Progenitor cell of endocrine pancreas (in vitro differentiated cells): ENCODE measurements at places on chromosomes 2 and 18. TPM values are rescaled to one million over a fixed set of nuclear protein-coding genes. Genes with fewer than 3 reads are reported as not detected.

- no peaks in the 10 kb centered on the region for H3K36me3 ChIP-seq
- no peak for DNase-seq
- H3K4me1 ChIP-seq: peaks cover 4% of the 10 kb centered on the region
- H3K4me3 ChIP-seq: no peak overlapping the region
- H3K27me3 ChIP-seq: no peaks in the 10 kb centered on the region
- H3K27ac ChIP-seq: no peak overlapping the region
Observed at GRCh38 chr2:101160454-101160853, 9.3 kb upstream of the TBC1D8 start.

DNA sequence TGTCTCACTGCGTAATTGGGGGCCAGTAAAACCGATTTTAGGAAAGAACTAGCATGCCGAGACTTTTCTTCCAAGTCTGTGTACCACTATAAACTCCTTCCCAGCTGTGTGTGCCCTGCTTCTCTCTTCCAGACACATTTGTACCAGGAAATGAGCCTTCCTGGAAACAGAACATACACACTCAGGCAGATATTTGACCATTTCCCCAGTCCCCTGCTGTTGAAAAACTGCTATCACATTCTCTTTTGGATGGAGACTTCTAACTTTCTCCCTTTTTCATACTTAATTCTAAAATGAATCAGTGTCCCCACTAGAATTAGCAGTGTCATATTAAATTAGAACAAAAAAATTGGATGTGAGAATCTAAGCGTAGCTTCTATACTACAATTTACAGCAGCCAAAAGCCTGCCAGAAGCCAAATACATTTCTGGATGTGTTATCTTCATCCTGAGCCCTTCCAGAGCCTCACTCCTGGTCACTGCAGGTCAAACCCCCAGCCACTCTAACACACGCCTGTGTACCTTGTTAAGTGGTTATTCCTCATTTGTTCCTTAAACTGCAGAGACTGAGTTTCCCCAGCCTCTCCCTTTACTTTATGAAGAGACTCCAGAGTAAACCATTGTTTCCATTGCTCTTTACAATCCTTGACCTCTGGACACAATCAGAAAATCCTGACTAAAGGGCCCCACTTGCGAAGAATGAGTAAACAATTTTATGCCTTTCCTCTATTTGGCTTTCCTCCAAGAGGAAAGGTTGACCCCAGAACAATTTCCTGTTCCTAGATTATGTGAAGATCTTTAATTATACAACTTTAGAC lies 20.4 kb downstream of the DSG4 start:
- no peak for DNase-seq
- H3K27me3 ChIP-seq: no peaks in the 10 kb centered on the region
- H3K36me3 ChIP-seq: no peaks in the 10 kb centered on the region
- H3K4me3 ChIP-seq: no peak overlapping the region
- peaks cover 35% of the 10 kb centered on the region for H3K4me1 ChIP-seq

DNA sequence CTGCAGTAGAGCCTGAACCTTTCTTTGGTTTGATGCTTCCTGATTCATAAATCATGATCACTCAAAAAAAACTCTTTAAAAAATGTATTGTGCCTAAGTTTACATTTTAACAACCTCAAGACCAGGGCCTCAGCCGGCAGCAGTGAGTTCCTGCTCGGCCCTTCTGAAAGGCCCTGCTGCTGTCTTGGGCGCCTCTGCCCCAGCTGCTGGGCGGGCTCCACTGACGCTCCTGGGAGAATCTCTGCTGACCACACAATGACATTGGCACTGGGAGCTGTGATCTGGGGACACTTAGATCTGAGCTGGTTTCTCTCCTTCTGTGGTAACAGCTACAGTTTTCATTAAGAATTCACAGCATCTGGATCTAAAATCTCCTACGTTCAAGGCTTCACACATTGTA lies 25.7 kb downstream of the TPO start:
- no peaks in the 10 kb centered on the region for H3K4me1 ChIP-seq
- peaks cover 2% of the 10 kb centered on the region for H3K27me3 ChIP-seq
- H3K4me3 ChIP-seq: no peak overlapping the region
- DNase-seq: no peak
- H3K36me3 ChIP-seq: no peaks in the 10 kb centered on the region

DNA sequence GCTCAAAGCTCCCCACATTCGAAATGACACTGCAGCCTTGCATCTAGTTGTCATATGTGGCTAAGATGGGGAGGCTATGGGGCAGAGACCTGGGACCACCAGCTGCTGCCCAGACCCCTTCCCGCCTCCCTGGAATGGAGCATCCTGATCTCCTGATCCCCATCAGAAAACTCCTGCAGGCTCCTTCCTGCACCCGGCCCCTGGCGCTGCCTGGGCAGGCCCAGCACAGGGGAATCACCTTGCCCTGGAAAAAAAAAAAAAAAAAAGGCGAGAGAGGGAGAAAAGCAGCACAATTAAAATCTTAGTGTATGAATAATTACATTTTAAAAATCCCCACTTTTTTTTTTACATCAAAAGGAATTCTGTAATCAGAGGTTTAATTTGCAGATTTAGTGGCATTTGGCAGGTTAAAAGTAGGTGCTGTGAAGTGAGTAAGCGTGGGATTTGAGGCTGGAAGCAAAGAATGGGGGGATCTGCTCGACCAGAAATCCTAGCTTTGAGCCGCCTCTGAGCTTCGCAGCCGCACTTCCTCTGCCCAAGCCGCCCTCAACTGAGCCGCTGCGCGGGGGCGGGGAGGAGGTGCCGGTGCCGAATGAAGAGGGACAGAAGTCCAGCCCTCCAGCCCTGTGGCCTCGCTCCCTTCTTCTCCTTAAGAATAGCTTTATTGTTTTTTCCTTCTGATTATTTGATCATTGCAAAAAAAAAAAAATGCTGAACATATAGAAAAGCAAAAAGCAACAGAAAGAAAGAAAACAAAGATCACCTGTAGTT lies 30.0 kb downstream of the THNSL2 start:
- peaks cover 4% of the 10 kb centered on the region for H3K4me1 ChIP-seq
- no peak for DNase-seq
- H3K27ac ChIP-seq: no peak overlapping the region
- peak overlapping the region; percentile 4 for H3K4me3 ChIP-seq
- peaks cover 75% of the 10 kb centered on the region for H3K27me3 ChIP-seq
- no peaks in the 10 kb centered on the region for H3K36me3 ChIP-seq

DNA sequence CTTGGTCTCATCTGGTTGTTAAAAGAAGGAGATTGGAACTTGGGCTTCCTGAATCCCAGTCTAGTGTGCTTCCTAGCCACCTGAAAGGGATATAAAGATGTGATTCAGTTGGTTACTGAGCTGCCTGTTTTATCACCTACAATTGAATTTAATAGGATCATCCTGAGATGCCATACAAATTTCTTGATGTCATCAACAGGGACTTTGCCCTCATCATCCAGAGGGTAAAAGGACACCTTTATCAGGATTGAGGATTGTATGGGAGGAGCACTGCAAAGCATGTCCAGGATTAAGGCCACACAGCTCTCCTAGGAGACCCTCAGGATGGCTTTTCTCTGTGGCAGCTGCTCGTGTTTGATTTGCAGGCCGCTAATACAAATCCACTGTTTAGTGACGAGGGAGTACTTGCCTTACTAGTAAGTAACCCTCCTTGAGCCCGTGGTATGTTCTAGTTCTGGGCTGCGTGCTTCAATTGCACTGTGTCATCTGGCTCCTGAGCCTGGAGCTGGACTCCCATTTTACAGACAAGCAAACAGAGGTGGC lies 28.6 kb downstream of the SH3RF3 start:
- no peak for DNase-seq
- H3K36me3 ChIP-seq: no peaks in the 10 kb centered on the region
- H3K27ac ChIP-seq: no peak overlapping the region
- no peaks in the 10 kb centered on the region for H3K27me3 ChIP-seq
- no peaks in the 10 kb centered on the region for H3K4me1 ChIP-seq
- H3K4me3 ChIP-seq: no peak overlapping the region

GRCh38 chr18:62729487-62730386 lies 14.4 kb downstream of the PHLPP1 start:
- no peak overlapping the region for H3K4me3 ChIP-seq
- H3K36me3 ChIP-seq: peaks cover 15% of the 10 kb centered on the region
- no peaks in the 10 kb centered on the region for H3K27me3 ChIP-seq
- H3K27ac ChIP-seq: peak overlapping the region; percentile 35
- peaks cover 7% of the 10 kb centered on the region for H3K4me1 ChIP-seq
- no peak for DNase-seq

PDE1A gene
- total RNA-seq: 2.9 and 3.3 TPM in 2 replicates

DNA sequence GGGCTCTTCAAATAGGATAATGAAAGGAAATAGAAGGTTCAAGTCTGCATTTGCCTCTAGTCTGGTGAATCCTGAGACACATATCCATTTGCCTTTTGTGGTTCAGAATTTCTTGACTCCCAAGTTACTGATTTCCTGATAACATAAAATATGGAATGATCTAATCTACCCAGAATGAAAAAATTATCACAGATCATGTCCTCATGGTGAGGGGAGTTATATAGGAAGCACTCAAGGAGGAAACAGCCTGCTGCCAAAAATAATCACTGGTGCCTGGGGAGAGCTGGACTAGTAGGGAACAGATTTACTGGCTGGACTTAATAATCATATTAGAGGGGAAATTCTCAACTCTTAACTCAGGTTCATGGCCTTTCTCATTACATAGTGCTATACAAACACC lies 95.5 kb upstream of the STK17B start:
- no peaks in the 10 kb centered on the region for H3K27me3 ChIP-seq
- DNase-seq: no peak
- H3K4me3 ChIP-seq: no peak overlapping the region
- H3K27ac ChIP-seq: no peak overlapping the region

DNA sequence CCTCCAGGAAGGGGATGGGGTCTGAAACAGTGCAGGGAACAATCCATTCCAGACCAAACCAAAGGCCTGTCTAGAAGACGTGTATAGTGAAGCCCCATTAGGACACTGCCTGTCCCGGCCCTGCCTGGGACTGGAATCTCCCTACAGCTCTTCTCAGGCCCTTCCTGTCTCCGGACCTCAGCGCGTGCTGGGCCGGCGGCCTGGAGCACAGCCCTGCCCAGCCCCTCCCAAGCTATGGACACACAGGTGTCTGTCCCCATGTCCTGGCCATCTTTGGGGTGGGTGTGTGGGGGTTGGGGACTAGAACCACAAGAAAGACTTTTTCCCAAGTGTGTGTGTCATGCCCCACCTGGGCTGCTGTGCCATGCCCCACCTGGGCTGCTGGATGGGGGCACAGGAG lies 51.8 kb downstream of the KIF1A start:
- no peak overlapping the region for H3K27ac ChIP-seq
- no peak for DNase-seq
- peaks cover 2% of the 10 kb centered on the region for H3K36me3 ChIP-seq
- H3K27me3 ChIP-seq: no peaks in the 10 kb centered on the region
- H3K4me3 ChIP-seq: no peak overlapping the region
